ENCODE measurements at places on chromosomes 16 and 17.
A peak's percentile ranks its signal among the peaks of the same experiment; 100 is the strongest.

- peak; percentile 71 for DNase-seq
Observed at GRCh38 chr17:61837175-61838051, 25.9 kb downstream of the BRIP1 start.

DNA sequence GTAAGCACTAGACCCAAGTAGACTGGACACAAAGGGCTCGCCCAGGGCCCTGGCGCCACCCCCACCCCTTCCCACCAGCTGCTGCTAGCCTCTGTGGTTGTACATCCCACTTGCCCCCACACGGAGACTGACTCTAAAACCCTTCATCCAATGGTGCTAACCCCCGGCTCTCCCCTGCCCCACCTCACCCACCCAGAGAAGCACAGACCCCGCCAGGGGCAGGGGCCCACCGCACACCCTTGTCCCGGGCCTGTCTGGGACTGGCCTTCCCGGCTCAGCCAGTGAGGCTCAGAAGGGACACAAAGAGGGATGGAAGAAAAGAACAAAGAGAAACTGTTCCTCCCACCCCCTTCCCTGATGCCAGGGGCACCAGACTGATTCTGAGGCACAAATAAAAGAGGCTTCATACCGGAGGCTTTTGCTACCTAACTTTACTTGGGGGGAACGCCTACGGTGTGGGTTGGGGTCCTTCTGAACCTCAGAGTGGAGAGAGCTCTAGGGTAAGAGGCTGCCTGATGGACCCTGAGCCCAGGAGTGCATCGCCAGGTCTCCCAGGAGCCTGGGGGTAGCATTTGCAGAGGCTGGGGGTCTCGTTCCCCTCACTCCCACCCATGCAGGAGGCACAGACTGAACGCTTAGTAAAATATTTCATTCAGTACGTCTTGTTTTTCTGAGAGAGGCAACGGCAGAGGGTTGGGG is 8.2 kb downstream of the CORO6 start:
- DNase-seq: no peak

GRCh38 chr17:65891231-65891735 is 300.6 kb downstream of the CEP112 start:
- no peak for DNase-seq

GRCh38 chr17:41967141-41967920 is 736 bp downstream of the CNP start:
- peak; percentile 73 for DNase-seq

- DNase-seq: no peak
Observed at GRCh38 chr17:49621946-49622529, 46.4 kb downstream of the NXPH3 start.

DNA sequence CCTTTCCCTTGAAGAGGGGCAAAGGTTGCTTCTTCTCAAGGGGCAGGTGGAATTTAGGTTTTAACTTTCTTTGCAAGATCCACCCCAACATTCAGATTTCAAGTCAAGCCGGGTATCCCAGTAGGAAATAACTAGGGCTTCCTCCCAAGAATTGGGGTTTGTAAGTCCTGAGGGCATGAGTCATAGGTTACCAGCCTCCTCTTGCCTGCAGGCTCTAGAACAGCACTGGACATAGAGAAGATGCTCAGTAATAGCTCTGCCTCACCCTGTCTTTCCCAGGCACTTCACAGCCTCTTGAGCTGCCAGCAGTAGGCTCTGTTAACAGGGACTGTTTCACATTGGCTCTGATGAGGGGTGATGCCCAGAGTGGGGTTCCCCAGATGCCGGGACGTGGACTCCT is 35.8 kb upstream of the ZFP90 start:
- DNase-seq: no peak

GRCh38 chr16:12609937-12610699 is 193.6 kb downstream of the CPPED1 start:
- no peak for DNase-seq

DNA sequence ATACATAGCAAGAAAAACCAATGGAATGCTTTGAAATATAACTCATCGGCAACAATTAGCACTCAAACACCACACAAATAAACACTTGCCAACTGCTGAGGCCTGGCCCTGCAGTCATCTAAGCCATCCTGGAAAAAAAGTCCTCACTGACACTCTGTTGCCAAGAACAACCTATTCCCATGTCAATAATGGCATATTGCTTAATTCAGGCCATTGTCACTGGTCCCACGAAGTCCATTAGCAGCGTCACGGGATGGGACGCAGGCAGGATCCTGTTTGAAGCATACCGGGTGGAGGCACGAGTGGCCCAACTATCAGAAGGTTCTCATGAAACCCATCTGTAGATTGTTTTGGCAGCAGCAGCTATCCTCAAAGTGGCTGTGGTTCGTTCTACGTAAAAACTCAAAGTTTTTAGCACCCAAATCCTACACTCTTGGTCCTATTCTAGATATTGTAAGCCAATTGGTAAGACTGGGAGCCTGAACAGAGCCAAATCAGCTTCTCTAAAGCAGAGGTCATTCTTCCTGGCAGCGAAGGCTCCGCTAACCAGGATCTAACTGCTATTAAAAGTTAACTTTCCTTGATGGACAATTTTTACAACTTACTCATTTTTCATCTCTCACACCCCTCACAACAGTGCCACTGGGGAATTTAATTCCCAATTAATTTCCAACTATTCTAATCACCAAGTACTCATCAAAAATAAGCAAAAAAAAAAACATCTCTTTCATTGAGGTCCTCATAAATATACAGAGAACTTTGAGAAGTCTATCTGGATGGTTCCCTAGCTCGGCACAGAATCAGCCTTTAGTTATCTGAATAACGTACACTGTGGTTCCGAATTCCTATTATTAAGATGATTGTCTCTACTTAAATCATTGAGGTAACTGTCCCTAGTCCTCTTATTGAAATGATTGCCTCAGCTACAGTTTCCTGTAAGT is 91.5 kb downstream of the ZFHX3 start:
- no peak for DNase-seq

DNA sequence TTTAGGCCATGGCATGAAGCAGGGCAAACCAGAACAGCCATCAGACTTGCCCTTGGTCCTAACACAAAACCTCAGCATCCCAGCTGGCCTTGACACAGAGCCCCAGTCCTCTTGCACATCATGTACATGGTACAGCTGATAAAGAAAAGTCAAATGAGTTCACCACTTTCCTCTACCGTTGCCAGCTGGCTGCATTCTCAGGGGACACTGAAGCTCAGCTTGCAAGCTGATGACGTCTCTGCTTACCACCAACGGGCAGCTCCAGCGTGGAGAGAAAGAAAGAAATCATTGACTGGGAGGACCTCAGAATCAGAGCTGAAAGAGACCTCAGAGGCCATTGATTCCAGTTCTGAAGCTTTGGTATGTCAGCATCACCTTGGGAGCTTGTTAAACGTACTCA is 80.7 kb upstream of the CES5A start:
- DNase-seq: no peak

- no peak for DNase-seq
Observed at GRCh38 chr17:2692781-2693135, 18.8 kb downstream of the CLUH start.

- no peak for DNase-seq
Observed at GRCh38 chr16:8630255-8630953, 8.9 kb downstream of the METTL22 start.

DNA sequence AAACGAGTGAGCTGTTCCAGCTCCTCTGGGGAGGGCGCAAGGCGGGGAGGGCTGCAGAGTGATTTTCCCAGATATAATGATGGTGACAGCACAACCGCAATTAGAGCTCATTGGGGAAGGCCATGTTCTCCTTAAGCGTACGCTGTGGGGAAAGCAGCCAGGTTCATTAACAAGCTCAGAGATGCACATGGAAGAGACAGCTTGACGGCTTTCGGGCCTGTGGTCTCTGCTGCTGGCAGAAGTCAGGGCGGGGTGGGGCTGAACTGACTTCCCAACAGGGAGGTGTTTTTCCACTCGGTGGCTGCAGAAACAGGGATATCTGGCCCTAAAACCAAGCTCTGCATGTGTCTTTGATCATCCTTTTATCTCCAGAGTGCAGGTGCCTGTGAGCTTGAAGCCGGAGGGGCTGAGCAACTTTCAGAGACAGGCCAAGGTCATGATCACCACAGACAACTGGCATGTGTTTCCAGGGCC is 24.0 kb upstream of the CACNG1 start:
- DNase-seq: no peak

GRCh38 chr17:76000016-76000754 is 470 bp upstream of the CDK3 start:
- peak; percentile 82 for DNase-seq

GRCh38 chr17:50076591-50077235 is 18.4 kb upstream of the PDK2 start:
- DNase-seq: no peak

GRCh38 chr17:65170839-65171238 is 33.7 kb downstream of the RGS9 start:
- DNase-seq: no peak

- DNase-seq: no peak
Observed at GRCh38 chr17:5832886-5833285, 237.3 kb upstream of the WSCD1 start.

DNA sequence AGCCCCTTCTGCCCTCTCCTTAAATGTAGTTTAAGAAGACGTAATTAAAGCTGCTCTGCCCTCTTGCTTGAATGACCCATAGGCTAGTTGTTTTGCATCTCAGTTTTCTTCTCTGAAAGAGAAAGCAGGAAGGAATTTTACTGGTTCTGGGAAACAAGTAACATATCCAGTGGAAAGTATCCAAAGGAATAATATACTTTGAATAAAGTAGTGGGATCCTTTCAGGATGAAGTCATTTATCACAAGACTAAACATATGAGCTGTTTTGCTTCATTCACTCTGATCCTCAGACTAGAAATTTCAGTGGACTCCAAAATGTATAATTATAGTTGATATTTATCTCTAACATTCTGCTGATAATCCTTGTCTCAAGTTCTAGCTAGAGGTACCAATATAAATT is 1297.6 kb upstream of the GOT2 start:
- DNase-seq: no peak

DNA sequence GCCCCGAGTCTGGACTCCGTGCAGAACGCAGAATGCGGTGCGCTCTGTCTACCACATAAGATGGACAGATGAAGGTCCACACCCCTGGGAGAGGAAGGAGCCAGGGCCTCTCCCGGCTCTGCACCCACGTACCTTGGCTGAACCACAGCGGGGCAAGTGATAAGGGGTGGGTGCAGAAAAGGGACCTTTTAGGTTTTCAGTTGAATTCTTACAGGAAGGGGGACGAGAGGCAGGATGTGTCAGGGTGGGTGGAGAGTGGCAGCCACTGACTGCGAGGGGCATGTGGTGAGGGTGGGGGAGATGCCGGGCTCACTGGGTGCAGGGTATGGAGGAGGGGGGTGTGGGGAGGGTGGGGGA is 372 bp downstream of the CD300A start:
- DNase-seq: no peak

GRCh38 chr16:77295896-77296295 is 96.7 kb downstream of the SYCE1L start:
- DNase-seq: no peak

DNA sequence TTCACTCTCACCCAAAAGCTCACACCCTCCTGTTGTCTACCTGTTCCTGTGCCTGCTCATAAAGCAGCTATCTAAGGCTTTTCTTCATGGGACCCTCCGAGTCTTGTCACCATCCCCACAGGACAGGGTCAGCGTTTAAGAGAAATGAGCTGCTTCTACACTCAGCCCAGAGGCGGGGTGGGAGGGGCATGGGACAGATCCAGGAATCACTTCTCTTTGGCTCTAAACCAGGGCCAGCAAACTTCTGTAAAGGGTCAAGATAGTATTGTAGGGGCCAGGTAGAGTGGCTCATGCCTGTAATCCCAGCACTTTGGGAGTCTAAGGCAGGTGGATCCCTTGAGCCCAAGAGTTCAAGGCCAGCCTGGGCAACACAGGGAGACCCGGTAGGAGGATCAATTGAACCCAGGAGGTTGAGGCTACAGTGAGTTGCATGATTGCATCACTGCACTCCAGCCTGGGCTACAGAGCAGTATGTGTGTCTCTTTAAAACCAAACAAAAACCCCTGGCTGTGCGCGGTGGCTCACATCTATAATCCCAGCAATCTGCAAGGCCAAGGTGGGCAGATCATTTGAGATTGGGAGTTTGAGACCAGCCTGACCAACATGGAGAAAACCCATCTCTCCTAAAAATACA is 23.2 kb upstream of the KLHL11 start:
- no peak for DNase-seq

GRCh38 chr17:63445954-63446752 is at the start of gene CYB561:
CYB561 (minus strand) TSS chr17:63446306; CDS start chr17:63437547, 8,759 bp downstream.
- DNase-seq: peak; percentile 87

DNA sequence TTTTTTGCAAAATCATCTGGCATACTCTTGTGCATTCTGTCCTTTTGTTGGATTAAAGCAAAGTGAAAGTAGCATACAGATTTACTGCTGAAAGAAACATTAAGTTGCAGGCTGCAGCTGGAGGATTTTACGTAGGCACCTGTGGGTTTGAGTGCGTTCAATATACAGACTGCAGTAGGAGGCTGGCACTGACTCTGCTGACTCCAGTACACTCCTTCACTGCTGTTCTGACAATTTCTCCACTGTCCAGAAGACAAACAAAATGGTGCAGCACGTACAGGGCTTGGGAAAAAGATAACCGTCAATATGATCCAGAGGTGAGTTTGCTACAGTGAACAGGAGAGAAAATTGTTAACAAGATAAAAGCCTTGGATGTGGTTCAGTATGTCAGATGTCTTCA is 73.3 kb downstream of the TANC2 start:
- DNase-seq: no peak

- no peak for DNase-seq
Observed at GRCh38 chr17:42193216-42193968, 902 bp downstream of the GHDC start.
